ENCODE measurements at places on chromosomes 16 and 17.

DNA sequence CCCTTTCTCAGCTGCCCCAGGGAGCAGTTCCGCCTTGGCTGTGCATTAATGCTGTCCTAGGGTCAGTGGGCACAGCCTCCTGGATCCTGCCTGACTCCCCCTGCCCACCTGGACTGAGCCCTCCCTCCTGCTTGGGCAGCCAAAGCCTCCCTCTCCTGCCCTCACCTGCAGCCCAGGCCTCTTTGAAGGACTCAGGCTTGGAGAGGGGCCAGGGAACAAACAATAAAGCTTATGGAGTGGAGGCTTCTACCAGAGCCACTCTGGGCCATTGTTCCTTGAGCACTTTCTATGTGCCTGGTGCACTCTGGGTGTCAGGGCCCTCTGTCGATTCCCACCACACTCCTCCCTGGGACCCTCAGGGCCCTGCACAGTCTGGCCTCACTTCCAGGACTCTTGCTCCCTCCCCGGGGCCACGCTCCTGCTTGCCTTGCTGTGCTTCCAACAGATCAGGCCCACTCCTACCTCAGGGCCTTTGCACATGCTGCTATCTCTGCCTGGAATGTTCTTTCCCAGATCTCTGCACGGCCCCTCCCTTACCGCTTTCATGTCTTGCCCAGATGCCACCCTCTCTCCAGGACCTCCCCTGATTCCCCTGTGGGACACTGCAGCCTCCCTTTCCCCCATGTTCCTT lies 5.0 kb downstream of the KCNJ12 start:
- DNase-seq, result no peak

- peak; percentile 53 for DNase-seq
Measured at GRCh38 chr17:55348749-55349354, 72.8 kb downstream of the MMD start.

- no peak for DNase-seq
Measured at GRCh38 chr17:66843627-66844026, 8.7 kb downstream of the CACNG5 start.

GRCh38 chr17:70498631-70499030 lies 329.3 kb downstream of the KCNJ2 start:
- no peak for DNase-seq

GRCh38 chr16:85029981-85030401 lies 2.4 kb downstream of the KIAA0513 start:
- no peak for DNase-seq

DNA sequence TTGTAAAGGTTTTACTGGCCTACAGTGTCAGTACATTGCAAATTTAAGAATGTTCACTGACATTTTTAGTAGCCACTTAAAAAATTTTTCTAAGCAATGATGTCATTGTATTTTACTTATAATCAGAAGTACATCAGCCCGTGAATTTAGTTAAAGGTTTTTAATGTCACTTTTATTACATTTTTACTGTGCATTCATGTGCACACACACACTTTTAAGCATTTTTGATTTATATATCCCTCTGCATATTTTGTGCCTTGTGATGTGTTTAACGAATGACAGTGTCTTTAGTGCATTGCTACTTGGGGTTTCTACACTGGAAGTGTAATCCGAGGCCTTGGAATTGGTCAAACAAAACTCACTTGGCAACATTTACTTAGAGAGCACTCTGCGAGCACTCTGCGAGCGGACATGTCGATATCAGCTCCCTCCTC lies 190.4 kb downstream of the WWOX start:
- no peak for DNase-seq

DNA sequence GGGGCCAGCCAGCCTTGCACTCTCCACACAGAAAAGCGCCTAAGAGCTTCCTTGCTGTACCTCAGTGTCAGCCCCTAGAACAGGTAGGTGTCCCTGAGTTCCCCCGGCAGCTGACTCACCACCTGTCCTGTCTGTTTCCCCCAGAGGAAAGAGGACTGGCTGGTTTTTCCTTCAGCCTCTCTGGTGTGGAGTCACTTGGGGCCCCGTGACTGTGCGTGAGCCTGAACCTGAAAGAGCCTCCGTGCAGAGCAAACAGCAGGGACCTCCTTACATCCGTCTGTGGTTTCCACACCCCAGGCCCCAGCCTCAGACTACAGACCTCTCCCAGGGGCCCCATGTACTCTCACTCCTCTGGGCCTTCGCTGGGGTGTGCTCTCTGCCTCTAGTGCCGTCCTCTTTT lies 87.8 kb downstream of the GNAO1 start:
- no peak for DNase-seq

GRCh38 chr17:79878329-79878947 lies 39.2 kb upstream of the CBX4 start:
- no peak for DNase-seq

GRCh38 chr17:47716375-47716774 lies 16.7 kb upstream of the TBX21 start:
- DNase-seq, result no peak

GRCh38 chr17:69357701-69358100 lies 30.8 kb upstream of the ABCA5 start:
- DNase-seq, result no peak

DNA sequence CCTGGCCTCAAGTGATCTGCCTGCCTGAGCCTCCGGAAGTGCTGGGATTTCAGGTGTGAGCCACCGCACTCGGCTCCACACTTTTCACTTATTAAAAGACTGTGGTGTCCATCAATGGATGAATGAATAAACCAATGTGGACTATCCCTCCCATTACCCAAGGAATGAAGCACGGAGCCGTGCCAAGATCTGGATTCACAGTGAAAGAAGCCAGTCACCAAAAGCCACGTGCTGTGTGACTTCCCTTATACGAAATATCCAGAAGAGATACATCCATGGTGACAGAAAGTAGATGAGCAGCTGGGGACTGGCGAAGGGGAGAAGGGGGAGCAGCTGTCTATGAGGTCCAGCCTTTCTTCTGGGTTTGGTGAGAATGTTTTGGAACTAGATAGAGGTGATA lies 48.2 kb upstream of the STH start:
- no peak for DNase-seq

- no peak for DNase-seq
Measured at GRCh38 chr17:32870027-32870670, 6.8 kb downstream of the MYO1D start.

DNA sequence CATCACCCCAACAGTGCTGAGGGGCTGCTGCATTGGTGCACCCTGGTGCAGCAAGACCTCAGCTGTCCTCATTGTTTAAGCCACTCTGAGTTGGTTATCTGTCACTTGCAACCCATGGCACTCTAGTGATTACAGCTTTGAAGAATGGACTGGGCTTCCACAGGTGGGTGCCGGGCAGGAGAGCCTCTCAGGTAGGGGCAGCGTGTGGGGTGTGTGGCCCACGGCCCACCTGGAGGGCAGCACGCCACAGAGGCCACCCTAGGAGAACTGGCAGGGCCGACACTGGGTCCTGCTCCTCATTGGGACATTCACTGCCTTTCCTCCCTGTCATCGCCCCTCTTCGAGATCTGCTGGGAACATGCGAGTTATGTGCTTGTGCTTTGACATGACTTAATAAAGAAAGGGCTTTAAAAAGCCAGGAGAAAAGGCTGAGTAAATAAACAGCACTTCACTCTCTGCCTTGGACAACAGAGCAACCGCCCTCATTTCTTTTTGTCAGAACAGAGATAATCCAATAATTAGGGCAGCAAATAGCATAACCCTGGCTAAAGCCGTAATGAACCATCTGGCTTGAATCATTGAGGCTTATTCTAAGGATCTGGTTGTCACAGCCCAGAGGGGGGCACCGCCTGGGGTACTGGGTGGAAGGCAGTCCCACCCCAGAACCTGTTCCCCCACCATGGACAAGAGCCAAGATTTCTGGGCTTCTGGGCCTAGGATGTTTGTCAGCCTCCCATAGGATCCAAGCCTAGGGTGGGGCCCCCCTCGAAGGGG lies 3.0 kb downstream of the DOC2B start:
- DNase-seq, result no peak

GRCh38 chr17:5506307-5506706 lies 19.9 kb downstream of the MIS12 start:
- DNase-seq, result no peak

DNA sequence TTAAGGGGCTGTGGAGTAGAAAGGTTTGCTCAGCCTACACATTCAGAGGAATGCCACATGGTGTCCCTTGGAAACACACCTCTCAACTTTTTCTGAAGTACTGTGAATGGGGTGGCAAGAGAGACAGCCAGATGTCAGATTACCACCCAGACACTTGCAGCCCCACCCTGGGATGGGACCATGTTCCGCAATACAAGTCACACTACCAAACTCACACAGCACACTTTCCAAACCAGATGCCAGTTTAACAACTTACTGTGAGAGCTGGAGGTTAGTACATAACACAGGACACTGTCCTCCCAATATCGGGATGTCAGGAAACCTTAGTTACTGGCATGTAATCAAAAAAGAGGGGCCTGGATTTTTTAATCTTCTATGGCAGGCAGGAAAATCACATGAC lies 7.9 kb downstream of the USP7 start:
- no peak for DNase-seq

DNA sequence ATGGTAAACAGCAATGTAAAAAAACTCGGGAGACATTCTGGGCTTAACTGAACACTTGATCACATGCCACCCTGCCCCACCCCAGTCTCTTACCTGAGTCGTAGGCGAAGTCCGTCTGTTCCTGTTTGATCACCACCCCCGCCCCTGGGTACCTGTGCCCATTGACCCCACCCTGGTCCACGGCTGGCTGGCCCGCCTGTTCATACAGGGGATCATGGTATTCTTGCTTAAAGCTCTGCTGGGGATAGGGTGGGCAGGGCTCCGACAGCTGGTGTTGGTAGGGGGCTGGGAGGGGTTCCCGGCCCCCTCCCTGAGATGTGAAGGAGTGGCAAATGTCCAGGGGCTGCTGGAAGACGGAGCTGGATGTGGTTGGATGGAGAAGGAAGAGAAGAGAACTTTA lies 13.6 kb downstream of the ETV4 start:
- DNase-seq, result no peak

GRCh38 chr16:27270349-27270748 lies 1.8 kb upstream of the NSMCE1 start:
- no peak for DNase-seq

- peak; percentile 17 for DNase-seq
Measured at GRCh38 chr17:9728564-9728963, 62.8 kb downstream of the DHRS7C start.

All from nephron progenitor cell (in vitro differentiated cells).